ENCODE measurements at places on chromosomes 4 and X. TPM values are rescaled to one million over a fixed set of nuclear protein-coding genes. Genes with fewer than 3 reads are reported as not detected.

- DNase-seq: no peak
These were observed 13.1 kb downstream of the DCHS2 start for GRCh38 chr4:154478547-154478946.

DNA sequence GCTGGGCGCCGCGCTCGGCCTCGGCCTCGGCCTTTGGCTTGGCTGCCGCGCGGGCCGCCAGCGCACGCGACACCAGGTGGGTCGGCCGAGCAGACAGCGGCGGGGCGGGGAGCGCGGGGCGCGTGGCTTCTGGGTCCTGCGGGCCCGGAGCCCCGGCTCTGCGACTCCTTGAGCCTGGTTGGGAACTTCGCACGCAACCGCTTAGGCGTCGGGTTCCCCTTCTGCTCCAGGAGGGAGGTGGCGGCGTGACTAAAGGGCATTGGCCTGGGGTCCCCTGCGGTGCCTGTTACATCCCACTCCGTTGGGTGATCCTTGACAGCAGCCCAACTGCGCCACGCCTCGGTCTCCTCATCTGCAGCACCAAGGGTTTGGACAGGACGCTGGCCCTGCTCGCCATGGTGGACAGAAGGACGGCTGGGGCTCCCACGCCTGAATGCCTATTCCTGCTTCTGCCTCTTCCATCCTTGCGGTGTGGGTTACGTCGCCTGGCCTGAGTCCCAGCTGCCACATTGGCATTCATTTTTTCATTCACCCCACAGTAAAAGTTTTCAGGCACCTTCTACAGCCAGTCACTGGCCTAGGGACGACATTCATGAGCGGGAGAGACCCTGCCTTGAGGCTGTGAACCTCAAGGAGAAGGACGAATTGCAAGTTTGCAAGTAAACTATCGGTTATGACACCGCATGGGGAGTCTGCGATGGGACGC is 631 bp downstream of the EVC start:
- peak; percentile 47 for DNase-seq

G6PD gene
- 122 TPM for total RNA-seq

DNA sequence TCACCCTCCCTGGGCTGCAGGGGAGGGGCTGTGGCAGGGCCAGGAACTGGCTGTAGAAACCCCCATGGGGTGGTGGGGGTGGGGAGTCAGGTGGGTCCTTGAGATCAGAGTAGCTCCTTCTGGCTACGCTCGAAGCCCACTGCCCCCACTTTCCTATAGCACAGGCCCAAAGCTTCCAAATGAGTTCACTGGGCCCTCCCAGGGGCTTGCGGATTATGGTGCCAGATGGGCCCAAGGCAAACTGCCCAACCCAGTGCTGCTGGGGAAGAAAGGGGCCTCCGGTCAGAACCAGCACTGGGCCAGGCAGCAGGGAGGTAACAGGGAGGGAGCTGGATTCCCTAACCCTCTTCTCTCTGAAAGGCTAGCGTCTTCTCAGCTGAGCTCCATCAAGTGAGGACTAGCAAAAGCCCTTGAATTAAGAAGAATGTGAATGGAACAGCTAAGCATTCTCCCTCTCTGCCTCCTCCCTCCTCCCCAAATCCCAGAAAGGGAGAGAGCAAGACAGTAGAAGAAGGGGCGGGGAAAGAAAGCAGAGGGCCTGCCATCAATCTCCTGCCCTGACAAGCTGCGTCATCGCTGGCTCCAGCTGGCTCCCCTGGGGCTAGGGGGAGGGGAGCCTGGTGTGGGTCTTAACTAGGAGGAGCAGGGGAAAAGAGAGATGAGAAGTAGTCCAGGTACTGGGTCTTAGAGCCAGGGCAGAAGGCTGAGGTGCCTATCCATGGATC is 34.7 kb downstream of the FRMPD3 start:
- DNase-seq: peak; percentile 80

- DNase-seq: no peak
These were observed 72.2 kb downstream of the BLTP1 start for GRCh38 chr4:122224348-122224747.

- DNase-seq: no peak
These were observed 3.4 kb upstream of the ARR3 start for GRCh38 chrX:70264784-70265183.

GRCh38 chr4:98993419-98994071 is 2.0 kb upstream of the METAP1 start:
- no peak for DNase-seq

GRCh38 chr4:8283161-8283560 is 13.6 kb downstream of the HTRA3 start:
- DNase-seq: peak; percentile 13

RXFP1 gene
- total RNA-seq: not detected

MAGEE2 gene
- not detected for total RNA-seq

- DNase-seq: peak; percentile 73
These were observed 33.0 kb downstream of the TACC3 start for GRCh38 chr4:1754336-1754735.

EGF gene
- not detected for total RNA-seq

GRCh38 chrX:25726539-25726938 is 411.6 kb upstream of the MAGEB18 start:
- DNase-seq: no peak

PFKFB1 gene
- 1.1 TPM for total RNA-seq

DNA sequence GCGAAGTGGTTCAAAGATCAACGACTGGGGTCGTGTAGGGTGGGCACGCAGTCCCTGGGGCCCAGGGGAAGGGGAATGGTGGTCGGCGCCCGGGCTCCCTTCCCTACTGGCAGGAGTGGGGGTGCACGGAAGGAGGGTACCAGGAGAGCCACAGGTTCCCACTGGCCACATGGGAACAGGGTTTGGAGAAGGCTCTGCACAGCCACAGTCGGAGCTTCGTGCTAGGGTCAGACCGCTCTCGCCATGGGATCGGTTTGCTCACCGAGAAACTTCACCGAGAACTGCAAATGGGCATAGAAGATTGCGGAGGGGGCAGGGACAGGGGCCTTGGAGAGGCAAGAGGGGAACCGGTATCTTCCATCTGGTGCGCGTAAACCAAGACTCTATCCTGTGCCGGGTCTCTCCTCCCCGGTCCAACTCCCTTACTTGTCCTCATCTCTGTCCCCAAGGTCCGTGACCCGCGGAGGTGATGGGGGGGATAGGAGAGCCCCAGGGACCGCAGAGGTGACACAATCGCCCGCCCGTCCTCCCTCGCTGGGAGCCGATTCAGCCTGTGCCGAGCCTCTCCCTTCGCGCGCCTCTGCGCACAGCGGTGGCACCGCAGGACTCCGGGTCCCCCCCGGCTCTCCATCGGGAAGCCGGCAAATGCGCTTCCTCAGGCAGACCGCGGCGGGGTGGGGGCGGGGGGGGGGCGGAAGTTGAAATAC is 1.0 kb downstream of the SCD5 start:
- DNase-seq: peak; percentile 51

DNA sequence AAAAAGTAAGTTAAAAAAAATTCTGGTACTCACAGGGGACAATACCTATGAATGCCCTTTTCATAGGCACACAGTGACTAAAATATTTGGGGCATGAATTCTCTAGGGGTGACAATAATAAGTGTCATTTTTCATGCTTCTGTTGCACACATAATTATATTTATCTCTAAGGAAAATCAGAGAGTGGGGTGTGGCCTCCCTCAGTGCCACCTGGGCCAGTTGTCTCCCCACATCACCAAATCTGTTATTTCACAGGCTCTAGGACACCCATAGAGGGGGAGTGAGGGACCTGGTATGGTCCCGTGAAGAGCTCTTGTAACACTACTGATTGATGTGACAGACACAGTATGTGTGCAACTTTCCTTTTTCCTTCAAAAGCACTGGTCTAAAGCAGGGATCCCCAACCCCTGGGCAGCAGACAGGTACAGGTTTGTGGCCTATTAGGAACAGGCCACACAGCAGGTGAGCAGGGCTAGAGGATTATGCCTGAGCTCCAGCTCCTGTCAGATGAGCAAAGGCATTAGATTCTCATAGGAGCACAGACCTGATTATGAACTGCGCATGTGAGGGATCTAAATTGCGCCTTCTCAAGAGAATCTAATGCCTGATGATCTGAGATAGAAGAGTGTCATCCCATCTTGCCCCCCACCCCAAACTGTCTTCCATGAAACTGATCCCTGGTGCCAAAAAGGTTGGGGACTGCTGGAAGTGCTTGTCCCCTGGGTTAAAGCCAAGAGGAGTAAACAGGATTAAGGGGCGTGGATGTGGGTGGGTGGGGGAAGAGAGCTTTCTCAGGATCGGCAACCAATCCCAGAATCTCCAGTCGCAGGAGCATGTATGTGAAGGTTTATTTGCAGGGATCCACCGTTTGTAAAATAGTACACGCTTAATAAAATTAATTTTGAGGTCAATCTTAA is 856 bp downstream of the SLC9B1 start:
- DNase-seq: no peak

GRCh38 chrX:134743091-134743490 is 84.8 kb upstream of the PLAC1 start:
- no peak for DNase-seq

GLRB gene
- 2.0 TPM for total RNA-seq

DNA sequence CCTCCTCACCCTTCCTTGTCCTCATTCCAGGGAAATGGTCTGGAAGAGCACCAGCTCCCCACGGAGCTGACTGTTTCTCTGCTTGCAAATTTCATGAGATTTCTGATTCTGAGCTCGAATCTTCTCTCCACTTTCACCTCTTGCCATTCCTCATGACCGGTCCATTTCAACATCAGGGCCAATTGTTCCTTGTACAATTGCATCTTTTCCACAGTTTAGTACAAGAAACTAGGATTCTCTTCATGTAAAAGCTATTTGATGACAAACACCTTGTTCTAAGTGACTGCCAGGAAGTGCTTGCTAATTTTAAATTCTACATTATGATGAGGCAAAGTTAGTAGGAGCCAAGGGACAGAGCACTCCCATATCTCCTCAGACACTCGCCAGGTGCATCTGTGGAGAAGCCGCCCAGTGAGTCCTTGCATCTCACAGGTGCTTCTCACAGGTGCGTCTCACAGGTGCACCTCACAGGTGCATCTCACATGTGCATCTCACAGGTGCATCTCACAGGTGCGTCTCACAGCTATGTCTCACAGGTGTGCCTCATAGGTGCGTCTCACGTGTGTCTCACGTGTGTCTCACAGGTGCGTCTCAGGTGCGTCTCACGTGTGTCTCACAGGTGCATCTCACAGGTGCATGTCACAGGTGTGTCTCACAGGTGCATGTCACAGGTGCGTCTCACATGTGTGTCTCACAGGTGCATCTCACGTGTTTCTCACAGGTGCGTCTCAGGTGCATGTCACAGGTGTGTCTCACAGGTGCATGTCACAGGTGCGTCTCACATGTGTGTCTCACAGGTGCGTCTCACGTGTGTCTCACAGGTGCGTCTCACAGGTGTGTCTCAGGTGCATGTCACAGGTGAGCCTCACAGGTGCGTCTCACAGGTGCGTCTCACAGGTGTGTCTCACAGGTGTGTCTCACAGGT is 3.0 kb upstream of the PDE6B start:
- no peak for DNase-seq

GRCh38 chrX:15874672-15875071 is 20.1 kb upstream of the AP1S2 start:
- no peak for DNase-seq

- DNase-seq: no peak
These were observed 335.0 kb downstream of the BMPR1B start for GRCh38 chr4:95092766-95093165.
